ENCODE measurements at places on chromosomes 11 and 22. TPM values are rescaled to one million over a fixed set of nuclear protein-coding genes. Genes with fewer than 3 reads are reported as not detected.

Gene FSHB
- not detected for total RNA-seq

Gene KCTD17
- total RNA-seq: 33.7 TPM

Gene MMP1
- 0.82 TPM for total RNA-seq

Gene MYOD1
- 0.51 TPM for total RNA-seq

Gene APOL5
- not detected for total RNA-seq

Gene GLYATL1
- total RNA-seq: under 0.01 TPM

Gene IRAG1
- 4.2 TPM for total RNA-seq

Gene TEX54
- not detected for total RNA-seq

Gene UPK3A
- total RNA-seq: not detected

Gene GSTT2B
- total RNA-seq: 16.9 TPM

Gene TMA7B
- total RNA-seq: not detected

Gene SIK3
- total RNA-seq: 14.3 TPM

Gene CLMP
- total RNA-seq: 81.6 TPM

Gene SHANK3
- total RNA-seq: 3.8 TPM

Gene FOLR2
- total RNA-seq: not detected

Gene ADAMTS8
- 0.12 TPM for total RNA-seq

Gene SLC25A18
- total RNA-seq: 0.60 TPM

Gene TOB2
- 38.9 TPM for total RNA-seq

Gene TEAD1
- total RNA-seq: 61.5 TPM

Gene DEUP1
- total RNA-seq: not detected

Gene DRD2
- not detected for total RNA-seq

Gene MS4A13
- total RNA-seq: not detected

Gene INS
- not detected for total RNA-seq

Gene TBX1
- 0.09 TPM for total RNA-seq

Gene UQCR10
- total RNA-seq: 75.6 TPM

Gene ANKK1
- total RNA-seq: not detected

Gene CCDC134
- total RNA-seq: 4.0 TPM

Gene YPEL4
- total RNA-seq: 1.0 TPM

Gene CWF19L2
- total RNA-seq: 4.4 TPM

Gene ADM2
- total RNA-seq: 14.5 TPM

Gene TRIM48
- not detected for total RNA-seq

Gene OR52N4
- total RNA-seq: not detected

Gene MUC5AC
- total RNA-seq: not detected

Gene KCNK4
- total RNA-seq: not detected

Gene RAB36
- 2.5 TPM for total RNA-seq

Gene SYT8
- total RNA-seq: 0.35 TPM

Gene FAM180B
- total RNA-seq: 1.3 TPM

Gene OR5B12
- not detected for total RNA-seq

Gene PRG3
- not detected for total RNA-seq

Gene CHRDL2
- not detected for total RNA-seq

Gene TMEM151A
- 5.6 TPM for total RNA-seq

Gene GLB1L2
- 0.70 TPM for total RNA-seq

Gene CD82
- total RNA-seq: 16.5 TPM

Gene C22orf42
- not detected for total RNA-seq

Gene MMP8
- not detected for total RNA-seq

Gene C11orf21
- total RNA-seq: not detected

Gene SHANK2
- total RNA-seq: not detected

Gene PDHX
- 18.6 TPM for total RNA-seq

Gene CNIH2
- total RNA-seq: not detected

Gene OR2AG1
- not detected for total RNA-seq

Gene KLHL35
- total RNA-seq: 1.0 TPM

Gene MS4A3
- total RNA-seq: not detected

Gene MRGPRE
- total RNA-seq: not detected

Gene BTG4
- total RNA-seq: not detected

Gene CD59
- 397 TPM for total RNA-seq

Gene OR51B5
- total RNA-seq: not detected
